ENCODE measurements at places on chromosomes 12 and 14.

GRCh38 chr12:25864306-25865276, 93.9 kb upstream of the RASSF8 start:
- no peak for DNase-seq

DNA sequence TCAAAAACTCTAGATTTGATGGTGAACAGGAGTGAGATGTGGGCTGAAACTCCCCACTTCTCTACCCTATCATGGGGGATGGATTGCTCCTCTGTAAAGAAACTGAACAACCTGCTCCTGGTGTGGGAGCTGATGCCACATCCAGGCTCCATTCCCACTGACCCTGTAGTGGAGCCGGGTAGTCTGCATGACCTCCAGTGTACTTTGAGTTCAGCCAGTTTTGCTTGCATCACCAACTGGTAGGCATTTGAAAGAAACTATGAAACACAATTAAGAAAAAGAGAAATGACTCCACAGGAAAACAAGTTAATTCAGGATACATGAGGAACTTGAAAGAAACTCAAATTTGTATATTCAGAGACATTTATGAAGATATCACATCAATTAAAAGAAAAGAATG, 27.3 kb upstream of the EMP1 start:
- DNase-seq: no peak

DNA sequence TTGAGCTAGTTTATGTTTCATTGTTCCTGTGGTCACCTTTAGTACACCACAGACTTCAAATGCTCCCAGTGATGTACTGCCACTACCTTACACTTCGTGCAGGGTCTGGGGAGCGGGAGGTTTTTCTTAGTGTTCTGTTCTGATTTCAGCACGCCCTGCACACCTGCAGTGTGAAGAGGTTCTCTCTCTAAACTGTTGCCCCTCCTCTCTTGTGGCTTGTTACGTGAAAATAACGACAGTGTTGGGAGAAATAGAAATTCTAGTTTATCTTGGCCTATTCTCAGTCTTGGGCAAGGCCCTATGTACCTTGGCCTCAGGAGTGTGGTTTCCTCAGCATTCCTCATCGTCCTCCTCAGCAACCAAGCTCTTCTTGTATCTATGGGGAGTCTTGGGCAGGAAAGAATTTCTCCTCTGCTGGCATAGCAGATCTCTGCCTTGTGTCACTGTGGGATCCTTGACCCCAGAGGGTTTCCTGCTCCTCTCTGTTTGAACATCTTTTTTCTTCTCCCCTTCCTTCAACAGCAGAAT, 48.6 kb downstream of the EIF2S3B start:
- no peak for DNase-seq

DNA sequence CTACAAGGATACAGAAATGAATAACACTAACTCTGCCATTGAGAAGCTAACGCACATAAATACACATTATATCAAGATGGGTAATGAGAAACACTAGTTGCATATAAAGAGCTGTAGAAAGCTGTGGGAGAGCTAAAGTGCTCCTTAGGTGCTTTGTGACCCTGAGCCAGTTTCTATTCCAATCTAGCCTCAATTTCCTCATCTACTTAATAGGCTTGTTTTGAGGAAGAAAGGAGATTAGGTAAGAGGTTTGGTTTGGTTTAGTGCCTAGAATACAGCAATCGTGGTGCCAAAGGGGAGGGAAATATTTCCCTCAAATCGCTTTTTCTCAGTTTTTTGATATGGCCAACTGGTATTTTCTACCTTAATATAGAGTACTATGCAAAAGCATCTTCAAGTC, 994 bp downstream of the SRP54 start:
- no peak for DNase-seq

DNA sequence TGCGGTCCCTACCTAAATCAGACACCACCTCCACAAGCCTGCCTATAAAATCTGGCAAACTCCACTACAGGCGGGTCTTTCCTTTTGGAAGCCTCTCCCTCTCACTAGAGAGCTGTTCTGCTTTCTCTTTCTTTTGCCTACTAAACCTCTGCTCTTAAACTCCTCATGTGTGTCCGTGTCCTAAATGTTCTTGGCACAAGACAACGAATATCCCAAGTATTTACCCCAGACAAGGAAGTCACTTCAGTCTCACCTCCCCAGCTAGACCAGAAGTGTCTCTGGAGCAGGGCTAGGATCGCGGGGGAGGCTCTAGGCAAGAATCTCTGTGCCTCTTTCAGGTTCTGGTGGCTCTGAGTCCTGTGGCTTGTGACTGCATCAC, 37.2 kb upstream of the FICD start:
- DNase-seq: no peak

DNA sequence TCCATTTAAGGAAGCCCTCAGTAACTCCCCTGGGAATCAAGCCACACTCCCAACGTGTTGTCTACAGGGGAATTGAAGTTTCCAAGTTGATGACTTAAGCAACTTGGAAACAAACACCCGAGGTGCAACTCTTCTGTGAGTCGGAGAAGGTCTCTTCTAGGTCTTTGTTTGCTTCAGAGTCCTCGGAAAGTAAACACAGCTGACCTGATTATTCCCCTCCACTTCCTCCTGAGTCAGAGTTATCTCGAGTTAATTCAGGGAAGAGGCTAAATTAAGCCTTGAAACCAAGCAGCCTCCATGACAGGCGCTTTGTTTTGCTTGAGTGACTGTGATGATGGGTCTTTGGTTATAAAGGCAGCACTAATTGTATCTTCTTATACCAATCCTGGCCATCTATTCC, 41.8 kb downstream of the TUNAR start:
- no peak for DNase-seq

DNA sequence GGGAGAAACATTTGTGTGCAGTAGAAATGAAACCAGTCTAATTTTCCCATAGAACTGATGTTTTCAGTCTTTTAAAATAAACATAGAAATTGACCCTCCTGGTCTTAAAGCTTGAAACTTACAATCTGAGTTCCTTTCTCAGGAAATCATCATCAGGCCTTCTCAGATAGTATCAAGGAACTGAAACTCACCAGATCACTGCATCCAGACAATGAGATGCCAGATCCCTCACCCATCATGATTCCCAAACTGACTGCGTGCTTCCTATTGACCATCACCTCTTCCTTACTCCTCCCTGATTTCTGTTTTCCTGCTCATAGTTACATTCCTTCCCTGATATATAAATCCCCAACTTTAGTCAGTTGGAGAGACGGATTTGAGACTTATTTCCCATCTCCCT, 195.0 kb upstream of the AMIGO2 start:
- no peak for DNase-seq
